ENCODE measurements at places on chromosomes 13 and 19. TPM values are rescaled to one million over a fixed set of nuclear protein-coding genes. Genes with fewer than 3 reads are reported as not detected.

ZNF737 gene
- polyA plus RNA-seq: 1.1 TPM

NTF4 gene
- polyA plus RNA-seq: not detected

DNA sequence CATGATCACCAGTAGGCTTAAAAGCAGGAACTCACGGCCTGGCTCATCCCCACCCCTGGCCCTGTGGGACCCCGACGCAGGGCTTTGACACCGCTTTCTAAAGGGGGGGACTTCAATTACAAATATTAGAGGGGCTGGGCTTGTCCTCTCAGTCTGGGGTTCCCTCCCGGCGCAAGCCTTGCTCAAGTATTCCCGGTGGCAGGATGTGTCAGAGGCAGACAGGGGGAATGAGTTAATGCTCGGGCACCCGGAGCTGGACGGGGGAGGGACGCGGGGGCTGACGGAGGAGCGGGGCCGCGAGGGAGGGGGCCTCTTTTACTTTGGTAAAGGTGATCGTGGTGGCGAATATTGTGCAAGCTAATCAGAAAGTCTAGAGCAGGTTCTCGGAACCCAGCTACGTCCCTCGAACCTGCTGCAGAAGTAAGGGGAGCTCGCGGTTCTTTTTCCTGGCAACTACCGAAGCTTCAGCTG is 1.1 kb downstream of the FGF14 start:
- DNase-seq: no peak

DNA sequence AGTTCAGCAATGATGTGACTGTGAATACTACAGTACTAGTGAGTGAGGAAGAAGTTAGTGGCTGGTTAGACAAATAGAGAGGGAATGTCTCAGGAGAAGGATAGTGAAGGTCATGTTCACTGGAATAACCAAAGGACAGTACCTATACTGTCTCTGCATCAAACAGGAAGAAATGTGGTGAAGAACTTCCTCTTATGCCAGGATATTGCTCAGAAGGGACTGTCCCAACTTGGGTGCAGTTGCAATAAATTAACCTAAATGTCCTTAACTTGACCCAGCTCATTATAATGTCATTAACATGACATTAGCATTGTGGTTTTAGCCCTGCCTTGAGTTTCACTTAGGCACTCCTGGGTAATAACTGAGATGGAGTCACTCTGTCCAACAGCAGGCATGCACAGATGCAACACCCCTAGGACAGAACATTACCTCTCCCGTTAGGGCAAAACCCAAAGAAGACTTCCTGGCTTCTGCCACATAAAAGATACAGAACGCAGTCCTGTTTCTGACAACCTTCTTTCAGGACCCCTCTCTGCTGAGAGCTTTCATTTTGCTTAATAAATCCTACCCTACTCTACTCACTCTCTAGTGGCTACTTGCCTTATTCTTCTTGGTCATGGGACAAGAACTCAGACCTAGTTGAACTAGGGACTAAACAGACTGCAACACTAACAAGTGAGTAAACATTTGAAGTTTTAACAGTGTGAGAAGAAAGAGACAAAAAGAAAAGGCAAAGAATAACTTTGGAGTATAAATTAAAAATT is 1591.6 kb upstream of the MIR17HG start:
- DNase-seq: no peak

CPB2 gene
- 522 TPM for polyA plus RNA-seq

GRCh38 chr13:46526100-46526735 is 26.8 kb upstream of the LRCH1 start:
- DNase-seq: no peak

ASPDH gene
- 82.0 TPM for polyA plus RNA-seq

DNA sequence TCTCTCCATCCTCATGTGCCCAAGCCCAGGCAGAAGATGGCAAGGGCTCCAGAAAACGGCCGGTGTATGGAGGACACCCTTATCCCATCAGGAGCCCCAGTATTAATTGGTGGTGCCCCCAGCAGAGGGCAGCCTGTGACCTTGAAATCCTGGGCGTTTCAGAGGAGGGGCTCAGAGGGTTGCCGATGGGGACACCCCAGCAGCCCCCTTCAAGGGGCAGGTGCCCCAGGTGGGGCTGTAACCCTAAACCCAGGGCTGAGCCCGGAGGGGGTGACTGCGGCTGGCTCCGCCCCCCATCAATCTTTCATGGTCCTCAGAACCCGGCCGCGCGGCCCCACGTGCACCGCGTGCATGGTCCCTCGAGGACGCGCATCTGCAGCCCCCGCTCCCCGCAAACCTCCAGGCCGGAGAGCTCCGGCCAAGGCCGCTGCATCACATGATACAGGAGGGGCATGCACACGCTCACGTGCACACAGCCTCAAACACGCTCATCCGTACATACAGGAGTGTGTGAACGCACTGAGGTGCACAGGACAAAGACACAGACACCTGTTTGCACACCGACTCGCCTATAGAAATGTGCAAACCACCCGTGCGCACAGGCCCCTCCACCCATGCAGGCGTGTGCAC is 949 bp downstream of the RAB3A start:
- no peak for DNase-seq

RUBCNL gene
- polyA plus RNA-seq: 0.42 TPM

- DNase-seq: no peak
These were observed 106.1 kb downstream of the SLC25A15 start for GRCh38 chr13:40895227-40896184.

BEST2 gene
- polyA plus RNA-seq: not detected

DNA sequence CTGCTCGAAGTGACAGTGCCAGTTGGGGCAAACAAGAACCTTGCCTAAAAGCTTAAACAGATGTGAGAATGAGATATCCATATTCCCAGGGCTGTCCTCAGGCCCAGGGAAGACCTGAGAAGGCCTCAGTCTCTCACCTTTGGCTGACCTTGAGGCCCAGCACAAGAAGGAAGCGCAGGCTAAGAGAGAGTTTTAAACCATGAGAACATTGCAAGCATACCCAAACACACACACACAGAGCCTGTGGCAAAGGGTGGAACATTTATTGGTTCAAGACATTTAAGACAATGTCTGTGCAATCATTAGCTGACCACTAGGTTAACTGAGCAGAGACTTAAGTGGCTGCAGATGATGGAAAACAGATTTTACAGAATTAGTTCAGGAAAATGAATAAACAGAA is 248.2 kb downstream of the NBEA start:
- DNase-seq: no peak

GAS6 gene
- polyA plus RNA-seq: 2.5 TPM

- DNase-seq: no peak
These were observed 18.9 kb downstream of the LRRC4B start for GRCh38 chr19:50549059-50549926.

DNA sequence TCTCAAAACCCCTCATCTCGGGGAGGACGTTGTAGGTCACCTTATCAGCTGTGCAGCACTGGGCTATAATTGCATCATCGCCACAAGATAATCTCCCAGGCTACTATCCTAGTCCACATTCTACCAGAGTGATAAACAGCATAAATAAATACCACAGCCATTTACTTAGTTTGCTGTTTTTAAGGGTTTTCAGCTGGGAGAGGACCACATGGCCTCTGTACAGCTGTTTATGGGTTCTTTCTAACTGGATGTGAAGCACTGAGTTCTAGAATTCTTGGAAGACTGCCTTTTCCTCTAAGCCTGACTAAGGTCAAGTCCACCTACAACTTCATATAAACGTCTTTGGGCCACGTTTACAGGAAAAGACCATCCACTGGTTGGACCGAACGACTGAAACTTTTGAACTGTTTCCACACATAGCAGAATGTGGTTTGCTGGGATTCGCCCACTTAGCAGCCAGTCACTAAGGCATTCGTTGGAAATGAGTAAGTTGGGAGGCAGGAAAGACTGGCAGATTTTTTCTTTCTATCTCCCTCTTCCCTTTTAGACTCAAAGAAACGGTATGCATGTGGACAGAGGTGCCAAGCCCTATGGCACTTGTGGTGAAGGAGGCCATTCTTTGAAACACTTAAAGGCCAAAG is 752.5 kb upstream of the SGCG start:
- DNase-seq: no peak

DNA sequence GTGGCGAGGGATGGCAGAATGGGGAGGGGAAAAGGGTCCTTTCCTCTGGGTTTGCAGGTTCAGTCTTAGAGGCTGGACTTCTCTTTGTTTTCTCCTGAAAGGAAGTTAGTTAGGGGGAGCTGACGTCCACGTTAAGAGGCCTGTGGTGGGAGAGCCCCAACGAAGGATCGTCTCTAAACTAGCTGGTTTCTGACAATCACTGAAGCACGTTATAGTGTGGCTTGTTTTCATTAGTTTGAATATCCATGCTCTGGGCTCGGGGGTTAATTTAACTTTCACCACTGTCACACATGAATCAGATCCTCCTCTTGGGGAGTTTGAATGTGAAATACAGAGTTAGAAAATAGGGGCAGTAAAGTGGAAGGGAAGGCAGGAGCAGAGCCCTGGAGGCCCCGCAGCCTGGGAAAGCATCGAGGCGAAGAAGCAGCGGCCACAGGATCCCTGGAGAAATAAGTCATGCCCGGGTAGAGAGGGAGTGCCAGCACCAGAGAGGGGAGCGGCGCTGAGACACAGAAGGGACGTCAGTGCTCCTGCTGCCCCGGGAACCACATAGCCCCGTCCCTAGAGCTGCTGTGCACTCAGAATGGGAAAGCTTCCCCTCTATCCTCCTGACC is 31.1 kb upstream of the AMER2 start:
- no peak for DNase-seq

DNA sequence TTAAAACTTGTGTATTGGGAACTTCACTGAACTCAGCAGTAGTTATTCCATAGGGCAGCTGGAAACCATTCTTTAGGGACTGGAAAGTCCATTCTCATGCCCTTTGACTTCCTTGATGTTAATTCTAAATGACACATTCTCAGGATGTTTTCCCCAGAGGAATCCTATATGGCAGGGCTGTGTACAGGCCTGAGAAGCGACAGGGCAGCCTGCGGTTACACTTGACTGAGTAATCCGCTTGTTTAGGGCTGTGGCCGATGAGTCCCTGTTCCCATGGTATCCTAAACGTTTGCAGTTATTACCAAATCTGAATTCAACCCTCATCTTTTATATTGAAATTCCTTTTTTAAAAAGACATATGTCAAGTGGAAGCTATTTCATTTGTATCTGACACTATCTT is 83.5 kb downstream of the COL4A2 start:
- no peak for DNase-seq

- no peak for DNase-seq
These were observed 344.1 kb upstream of the TMTC4 start for GRCh38 chr13:101018720-101019119.

- DNase-seq: peak; percentile 45
These were observed 500 bp downstream of the ZFP30 start for GRCh38 chr19:37654629-37655300.

DNA sequence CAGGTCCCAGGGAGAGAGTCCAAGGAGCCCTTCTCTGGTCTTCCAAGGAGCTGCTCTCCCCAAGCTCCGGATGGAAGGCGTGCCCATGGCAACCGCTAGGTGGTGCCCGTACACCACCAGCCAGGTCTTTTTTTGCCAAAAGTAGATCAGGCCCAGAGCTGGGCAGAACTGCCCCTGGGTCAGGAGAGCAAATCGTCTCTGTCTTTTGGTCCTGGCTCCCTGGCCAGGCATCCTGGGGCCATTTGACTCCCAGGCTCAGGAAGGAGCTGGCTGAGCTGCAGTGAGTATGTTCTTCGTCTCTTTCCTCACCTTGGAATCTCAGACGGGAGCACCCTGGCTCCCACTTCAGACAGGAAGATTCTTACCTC is 24.6 kb upstream of the BCL3 start:
- DNase-seq: peak; percentile 75

DNA sequence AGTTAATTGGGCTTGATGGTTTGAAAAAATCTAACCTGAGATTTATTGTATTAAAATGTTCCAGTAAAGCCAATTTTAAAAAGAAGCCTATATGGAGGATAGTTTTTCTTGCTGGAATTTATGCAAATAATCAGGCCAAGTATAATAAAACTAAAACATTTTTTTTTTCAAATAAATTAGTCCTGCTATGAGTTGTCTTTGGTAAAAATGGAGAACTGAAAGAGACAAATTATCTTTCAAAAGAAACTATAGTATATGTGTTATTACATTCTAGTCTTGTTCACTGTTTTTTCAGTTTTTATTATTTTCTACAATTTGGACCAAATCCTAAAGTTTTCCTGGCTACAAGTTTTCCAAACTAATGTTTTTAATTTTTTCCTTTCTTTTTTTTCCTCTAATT is 468.9 kb downstream of the UQCRFS1 start:
- DNase-seq: no peak

DEDD2 gene
- polyA plus RNA-seq: 9.6 TPM

DNA sequence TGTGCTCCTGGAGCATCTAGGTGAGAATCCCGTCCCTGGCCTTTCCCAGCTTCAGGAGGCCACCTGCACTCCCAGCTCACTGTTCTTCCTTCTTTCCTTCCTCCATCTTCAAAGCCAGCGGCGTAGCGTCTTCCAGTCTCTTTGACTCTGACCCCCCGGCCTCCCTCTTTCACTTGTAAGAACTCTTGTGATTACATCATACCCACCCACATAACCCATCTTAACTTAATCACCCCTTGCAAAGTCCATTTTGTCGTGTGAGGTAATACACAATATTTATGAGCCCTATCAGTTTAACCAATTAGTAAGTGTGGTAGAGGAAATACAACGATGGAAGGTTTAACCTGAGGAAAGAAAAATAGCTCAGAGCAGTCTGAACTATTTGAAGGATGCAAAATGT is 4.6 kb upstream of the CDC16 start:
- no peak for DNase-seq

DNA sequence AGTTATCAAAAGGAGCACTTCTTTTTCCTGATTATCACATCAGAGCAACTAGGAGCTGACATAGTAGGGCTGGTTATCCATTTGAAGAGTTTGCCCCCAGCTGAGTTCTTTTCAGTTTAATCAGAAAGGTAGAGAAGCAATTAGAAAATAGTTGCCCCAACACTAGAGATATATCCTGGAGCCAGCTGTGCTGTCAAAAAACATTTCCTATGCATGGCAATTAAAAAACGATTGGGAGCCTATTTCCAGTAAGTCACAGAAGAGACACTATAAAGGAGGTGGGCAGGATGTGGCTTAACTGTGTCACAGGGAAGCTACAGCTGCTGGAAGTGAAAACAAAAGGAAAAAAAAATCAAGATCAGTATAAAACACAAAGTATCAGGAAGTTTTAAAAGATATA is 155.7 kb upstream of the SLITRK1 start:
- DNase-seq: no peak

RXFP2 gene
- not detected for polyA plus RNA-seq

ZNF229 gene
- polyA plus RNA-seq: 0.14 TPM

GRCh38 chr13:31067416-31068118 is 94.1 kb downstream of the HSPH1 start:
- no peak for DNase-seq

DNA sequence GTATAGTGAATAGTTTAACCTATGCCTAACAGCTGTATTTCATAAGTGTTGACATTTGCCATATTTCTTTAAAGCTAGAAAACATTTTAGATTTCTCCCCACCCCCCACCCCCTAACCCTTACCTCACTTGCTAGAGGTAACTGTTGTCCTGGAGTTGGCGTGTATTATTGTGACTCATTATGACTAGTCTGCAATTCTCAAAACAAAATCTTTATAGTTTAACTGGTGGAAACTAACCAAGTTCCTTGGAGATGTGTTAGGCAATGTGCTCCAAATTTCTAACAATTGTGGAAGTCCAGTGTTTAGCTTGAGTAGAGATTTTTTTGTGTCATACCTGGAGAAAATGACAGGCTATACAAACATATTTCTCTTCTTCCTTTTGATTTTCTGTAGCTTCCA is 38.0 kb downstream of the KCTD4 start:
- no peak for DNase-seq

EEF2 gene
- polyA plus RNA-seq: 244 TPM

- no peak for DNase-seq
These were observed 16.5 kb upstream of the FOSB start for GRCh38 chr19:45451131-45451849.

SLAIN1 gene
- 1.9 TPM for polyA plus RNA-seq

THSD8 gene
- 0.35 TPM for polyA plus RNA-seq
